A549 treated with RU486 at 1 μM for 4 hours (cell line): ENCODE measurements at places on chromosomes 12 and 14. TPM values are rescaled to one million over a fixed set of nuclear protein-coding genes. Genes with fewer than 3 reads are reported as not detected.

TAS2R9 gene
- total RNA-seq = not detected in 5 replicates

MMP17 gene
- total RNA-seq = 5.9 to 12.4 TPM (median 12.2 TPM) in 5 replicates

TMEM253 gene
- 0.53 to 1.3 TPM (median 0.85 TPM) in 5 replicates for total RNA-seq

LRIG3 gene
- 5.1 to 7.2 TPM (median 6.0 TPM) in 5 replicates for total RNA-seq

ADAM21 gene
- total RNA-seq = 0.07 TPM in 1 of 5 replicates, not detected in the others

NFATC4 gene
- 0.29 to 0.67 TPM (median 0.47 TPM) in 4 of 5 replicates, not detected in the other for total RNA-seq
